Activated naive CD4-positive, alpha-beta T cell treated with anti-CD3 and anti-CD28 coated beads, Interleukin-2, amount 50 U/mL, for 72 hours (primary cell): ENCODE measurements at places on chromosomes 4 and X.

GRCh38 chr4:139893801-139894200 lies 228.2 kb downstream of the MGST2 start:
- DNase-seq, result no peak

DNA sequence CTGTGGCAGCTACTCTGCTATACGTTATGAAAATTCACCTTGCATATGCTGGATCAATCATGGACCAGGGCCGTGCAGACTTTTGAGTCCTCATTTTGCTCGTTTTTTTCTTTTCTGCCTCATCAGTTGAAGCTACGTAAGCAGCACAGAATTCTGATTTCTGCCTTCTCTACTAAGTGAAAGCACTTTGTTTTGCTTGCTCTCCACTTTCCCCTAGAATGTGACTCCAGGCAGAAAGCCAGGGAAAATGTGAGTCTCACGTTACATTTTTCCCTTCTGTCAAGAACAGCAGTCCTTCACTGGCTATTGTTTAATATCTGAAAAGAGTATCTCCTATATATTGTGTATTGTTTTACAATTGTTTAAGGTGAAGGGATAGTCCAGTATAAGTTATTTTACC lies 1840.1 kb downstream of the PCDH7 start:
- DNase-seq, result no peak

DNA sequence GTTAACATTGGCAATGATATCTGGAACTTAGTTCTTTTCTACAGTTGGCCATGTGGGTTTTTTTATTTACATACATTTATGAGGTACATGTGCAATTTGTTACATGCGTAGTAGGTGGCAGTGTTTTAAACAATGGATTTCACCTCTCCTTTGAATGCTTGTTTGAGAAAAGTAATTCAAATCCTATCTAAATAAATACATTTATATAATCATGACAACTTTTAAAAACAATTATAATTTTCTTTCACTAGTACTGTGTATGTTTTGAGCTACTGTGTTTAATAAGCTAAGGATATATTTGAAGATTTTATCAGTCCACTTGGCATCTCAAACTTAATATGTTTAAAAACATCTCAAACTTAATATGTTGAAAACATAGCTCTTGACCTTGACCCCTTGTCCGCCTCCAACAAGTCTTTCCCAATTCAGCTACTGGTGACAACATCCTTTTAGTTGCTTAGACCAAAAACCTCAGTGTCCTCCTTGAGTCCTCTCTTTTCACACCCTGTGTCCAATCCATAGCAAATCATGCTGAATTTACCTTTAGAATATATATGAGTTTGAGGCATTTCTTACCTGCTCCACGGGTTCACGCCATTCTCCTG lies 14.5 kb downstream of the GUCY1B1 start:
- DNase-seq, result no peak

DNA sequence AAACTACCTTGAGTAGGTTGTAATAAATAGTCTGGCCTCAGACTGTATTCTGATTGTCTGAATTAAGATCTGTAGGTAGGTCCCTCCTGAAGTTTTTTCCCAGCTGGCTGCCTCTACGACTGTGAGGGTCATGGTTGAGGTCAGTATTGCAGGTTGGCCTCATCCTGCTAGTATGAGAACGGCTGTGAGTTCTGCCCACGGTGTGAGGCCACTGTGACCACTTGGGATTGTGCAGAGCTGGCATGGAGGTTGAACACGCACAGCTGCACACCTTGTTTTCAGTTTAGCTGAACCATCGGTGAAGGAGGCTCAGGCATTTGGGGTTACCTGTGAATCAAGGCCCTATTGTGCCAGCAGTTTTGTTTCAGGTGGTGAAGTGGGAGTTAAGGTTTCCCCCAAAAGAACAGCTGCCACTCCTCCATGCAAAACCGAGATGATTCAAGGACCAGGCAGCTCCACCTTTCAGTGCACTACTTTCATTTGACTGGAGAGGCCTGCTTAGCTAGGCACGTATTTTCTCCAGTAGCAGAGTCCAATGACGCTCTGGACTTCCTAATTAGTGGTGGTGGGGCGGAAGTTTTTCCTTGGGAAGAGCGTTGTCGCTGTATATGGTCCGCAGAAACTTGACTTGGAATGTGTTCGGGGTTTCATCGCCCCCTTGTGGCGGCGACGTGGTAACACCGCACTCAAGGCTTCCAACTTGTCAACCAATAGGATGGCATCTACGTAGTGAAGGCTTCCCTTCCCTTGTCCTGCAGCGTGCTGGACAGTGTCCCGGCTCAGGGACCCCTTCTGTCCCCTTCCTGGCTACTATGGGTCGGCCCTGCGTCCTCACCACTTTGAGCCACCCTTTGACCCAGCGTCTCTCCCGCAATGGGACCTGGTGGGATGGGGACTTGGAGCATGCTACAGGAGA lies 13.8 kb downstream of the CMC4 start:
- DNase-seq, result no peak

DNA sequence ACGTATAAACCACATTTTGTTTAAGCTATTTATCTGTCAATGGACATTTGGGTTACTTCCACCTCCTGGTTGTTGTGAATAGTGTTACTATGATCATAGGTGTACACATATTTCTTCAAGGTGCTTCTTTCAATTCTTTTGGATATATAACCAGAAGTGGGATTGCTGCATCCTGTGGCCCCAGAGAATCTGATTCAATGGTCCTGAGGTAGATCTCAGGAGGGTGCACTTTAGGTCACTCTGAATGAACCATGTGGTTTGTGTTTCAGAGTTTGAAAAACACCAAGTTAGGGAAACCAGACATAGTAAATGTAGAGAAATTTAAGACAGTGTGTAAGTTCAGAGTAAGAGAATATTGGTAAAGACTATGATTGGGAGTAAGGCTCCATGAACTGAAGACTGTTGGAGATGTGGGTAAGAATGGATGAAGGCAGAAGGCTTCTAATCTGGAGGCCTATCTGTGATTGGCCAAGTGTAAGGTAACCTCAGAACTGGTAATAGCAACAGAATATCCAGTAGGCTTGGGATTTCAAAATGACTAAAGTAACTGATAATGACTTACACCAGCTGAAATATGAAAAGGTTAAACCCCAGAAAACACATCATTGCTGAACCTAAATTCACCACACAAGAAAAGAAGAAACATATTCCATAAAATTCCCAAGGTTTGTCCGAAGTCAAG lies 236.9 kb downstream of the CAMK2D start:
- DNase-seq, result no peak
